ENCODE measurements at places on chromosomes 5 and 9.
A peak's percentile ranks its signal among the peaks of the same experiment; 100 is the strongest.

GRCh38 chr5:24750355-24750754, 105.6 kb upstream of the CDH10 start:
- DNase-seq = no peak

GRCh38 chr5:13354611-13355010, 589.9 kb downstream of the DNAH5 start:
- DNase-seq = no peak

GRCh38 chr5:113292462-113292861, 142.3 kb downstream of the TSSK1B start:
- no peak for DNase-seq

DNA sequence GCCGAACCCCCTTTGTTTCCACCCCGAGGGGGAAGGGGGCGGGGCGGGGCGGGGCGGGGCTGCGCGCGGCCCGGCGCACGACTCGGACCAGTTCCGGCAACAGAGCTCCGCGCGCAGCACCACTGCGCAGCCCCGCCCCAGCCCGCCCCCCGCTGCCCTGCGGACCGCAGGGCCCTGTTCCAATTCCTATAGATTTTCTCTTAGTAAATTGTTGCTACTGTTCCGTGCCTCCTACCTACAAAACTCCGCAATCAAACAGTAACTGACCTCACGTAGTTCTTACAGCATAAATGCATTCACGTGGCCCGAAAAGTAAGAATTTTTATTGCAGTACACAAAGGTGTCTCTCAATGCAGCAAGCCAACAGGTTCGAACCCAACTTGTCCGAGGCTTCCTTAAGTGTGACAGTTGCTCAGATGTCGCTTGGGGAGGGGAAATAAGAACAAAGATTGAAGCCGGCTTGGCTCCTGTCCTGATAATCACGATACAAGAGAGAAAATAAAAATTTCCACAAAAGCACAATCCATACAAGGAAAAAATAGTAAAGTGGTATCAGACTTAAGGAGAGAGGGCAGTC, 1.2 kb upstream of the RNF38 start:
- no peak for DNase-seq

GRCh38 chr9:105290954-105291353, 46.5 kb downstream of the SLC44A1 start:
- no peak for DNase-seq

DNA sequence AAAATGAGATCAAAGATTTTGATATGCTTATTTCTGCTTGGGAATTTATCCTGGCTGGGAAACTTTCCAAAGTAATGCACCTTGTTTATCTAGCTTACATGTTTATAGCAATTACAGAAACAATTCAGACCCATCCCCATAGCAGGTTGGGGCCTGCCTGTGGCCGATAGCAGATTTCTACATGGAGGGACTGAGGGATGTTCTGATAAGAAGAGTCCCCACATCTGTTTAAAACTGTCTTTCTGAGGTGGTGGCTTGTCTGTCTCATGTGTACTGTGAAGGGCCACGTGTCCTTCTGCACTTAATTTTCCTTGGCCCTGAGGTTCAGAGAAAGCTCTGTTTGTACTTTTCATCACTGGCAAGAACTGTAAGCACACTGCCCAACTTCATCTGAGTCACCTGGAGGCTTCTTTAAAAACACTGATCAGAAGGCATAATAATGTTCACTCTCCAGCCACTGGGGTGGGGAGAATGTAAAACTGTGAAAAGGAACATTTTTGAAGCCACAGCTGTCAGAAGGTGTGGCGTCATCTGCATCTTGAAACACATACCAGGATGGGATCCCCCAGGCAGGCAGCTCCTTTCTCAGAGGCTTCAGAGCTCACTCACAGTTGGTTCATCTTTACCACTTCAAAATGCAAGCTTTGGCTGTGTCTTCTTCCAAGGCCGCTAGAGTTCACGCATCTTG, 80.3 kb downstream of the MAP1B start:
- DNase-seq = no peak

DNA sequence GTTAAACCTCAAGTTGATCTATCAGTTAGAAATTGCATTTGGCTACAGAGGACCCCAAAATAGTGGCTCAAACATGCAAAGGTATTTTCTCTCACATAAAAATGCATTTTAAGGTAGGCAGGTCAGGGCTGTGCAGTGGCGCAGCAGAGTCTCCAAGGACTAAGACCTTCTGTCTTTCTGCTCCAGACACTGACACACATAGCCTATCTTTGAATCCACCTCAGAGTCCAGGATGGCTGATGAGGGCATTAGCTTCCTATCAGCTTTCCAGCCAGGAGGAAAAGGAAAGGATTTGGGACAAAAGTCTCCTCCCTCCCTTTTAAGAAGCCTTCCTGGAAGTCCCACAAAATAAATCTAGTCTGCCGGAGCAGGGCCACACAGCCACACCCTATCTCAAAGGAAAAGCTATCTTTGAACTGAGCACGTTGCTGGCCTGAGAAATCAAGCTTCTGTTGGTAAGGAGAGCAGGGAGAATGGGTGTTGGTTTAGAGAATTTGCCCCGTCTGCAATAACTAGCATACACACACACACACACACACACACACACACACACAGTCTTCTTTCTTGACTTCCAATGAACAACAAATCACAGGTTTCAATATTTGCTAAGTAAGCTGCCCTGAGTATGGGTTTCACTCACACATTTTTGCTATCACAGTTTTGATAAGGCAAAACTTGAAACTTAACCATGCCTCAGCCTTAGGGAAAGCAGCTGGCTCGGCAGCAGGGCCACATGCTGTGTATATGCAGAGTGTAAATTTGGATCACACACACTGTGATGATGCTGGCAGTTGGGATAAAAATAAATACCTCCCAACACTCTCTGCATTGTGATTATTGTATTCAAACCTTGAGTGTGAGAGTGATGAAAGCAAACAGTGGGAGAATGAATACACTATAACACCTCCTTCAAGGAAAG, 116.6 kb upstream of the MAP3K1 start:
- peak; percentile 55 for DNase-seq

DNA sequence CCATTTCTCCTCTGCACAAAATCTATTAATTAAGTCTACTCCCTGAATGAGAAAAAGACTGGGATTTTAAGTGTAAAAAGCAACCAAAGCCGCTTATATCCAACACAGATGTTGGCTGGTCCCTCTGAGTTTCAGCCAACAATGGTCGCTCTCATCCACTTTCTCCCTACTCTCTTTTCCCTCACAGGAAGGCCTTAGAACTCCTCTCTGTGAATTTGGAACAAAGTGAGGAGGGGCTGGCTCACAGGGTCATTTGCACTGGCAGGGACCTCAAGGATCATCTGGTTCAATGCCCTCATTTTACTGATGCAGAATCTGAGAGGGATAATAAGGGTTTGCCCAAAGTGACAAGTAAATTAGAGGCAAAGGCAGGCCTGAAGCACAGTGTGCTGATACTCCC, 64.0 kb downstream of the DPYSL3 start:
- DNase-seq = no peak

DNA sequence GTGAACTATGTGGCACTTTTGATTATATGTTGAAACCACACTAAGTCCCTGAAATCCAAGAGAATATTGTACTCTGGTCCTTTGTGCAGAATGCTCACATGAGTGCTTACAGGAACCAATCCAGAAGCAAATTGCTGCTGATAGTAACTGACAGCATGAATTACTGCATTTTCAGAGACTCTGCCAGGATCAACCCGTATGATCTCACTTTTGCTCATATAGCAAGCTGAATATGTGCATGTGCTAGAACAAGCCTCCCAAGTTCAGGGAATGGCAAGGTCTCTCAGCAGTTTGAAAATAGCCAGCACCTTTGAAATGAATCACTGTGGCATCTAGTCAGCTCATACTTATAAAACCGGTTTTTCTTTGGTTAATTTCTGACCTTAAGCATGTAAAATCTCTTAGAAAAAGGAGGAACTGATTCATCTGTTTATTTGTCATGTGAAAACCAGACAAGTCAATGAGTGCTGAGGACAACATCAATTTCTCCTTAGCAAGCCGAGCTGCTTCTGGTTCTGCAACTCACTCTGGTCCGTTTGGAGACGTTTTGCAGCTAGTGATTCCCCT, 215.7 kb upstream of the ELL2 start:
- no peak for DNase-seq

- DNase-seq = no peak
Observed at GRCh38 chr9:74025402-74025925, 471.7 kb upstream of the RORB start.

DNA sequence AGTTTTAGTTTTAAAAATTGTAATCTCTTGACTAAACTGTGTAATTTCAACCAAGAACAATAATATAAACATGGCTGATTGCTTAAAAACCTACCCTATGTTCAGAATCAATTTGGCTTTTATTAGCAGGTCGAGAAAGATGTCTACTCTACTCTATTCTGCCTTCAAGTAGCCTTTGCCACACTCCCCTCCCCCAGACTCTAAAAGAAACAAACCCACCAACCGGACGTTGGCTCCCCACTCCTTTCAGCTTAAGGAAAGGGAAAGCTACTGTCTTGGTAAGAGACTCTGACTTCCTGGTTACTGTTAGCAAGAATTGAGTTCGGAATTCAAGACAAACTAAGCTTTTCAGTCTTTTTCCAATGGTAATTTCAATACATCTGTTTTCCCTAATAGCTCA, 46.7 kb downstream of the TNFAIP8 start:
- DNase-seq = no peak

GRCh38 chr5:97125125-97125683, 17.2 kb downstream of the LIX1 start:
- no peak for DNase-seq

DNA sequence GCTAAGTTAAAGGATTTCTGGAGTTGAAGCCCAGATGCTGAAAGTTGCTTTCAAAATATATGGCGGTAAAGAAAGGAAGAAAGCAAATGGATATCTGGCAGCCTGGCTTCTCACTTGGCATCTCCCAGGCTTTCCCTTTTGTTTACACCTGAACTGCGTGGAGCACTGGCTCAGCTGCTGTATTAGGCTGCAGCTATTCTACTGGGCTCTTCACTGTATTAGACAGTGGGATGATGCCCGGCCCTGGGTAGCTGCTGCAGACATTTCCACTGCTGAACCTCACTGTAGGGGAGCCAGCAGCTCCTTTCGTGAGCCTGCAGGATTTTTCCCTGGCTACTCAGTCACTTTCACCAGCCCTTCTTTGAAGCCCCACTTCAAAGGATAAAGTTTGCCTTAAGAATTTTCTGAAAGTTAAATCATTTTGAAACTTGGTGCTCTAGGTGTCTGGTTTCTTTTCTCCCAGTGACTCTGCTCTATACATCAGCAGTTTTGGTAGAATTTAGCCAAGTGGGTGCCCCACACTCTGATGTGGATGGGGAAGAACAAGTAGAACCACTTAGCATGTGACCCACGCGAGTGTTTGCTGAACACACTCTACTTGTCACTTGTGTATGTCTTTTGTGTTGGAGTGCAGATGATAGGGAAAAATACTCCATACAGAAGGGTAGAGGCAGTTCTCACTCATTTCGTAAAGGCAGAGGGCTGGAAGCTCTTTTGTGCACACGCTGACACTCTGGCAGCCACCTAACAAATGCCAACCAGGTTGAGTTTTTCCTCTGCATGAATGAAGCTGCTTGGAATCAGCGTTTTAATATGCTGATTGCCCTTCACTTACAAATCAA, 49.9 kb downstream of the C9orf152 start:
- DNase-seq = no peak

- no peak for DNase-seq
Observed at GRCh38 chr5:172282272-172283019, 1.1 kb downstream of the UBTD2 start.

- DNase-seq = no peak
Observed at GRCh38 chr5:75637949-75638348, 26.7 kb downstream of the ANKDD1B start.

- no peak for DNase-seq
Observed at GRCh38 chr5:153552886-153553285, 62.4 kb downstream of the GRIA1 start.

DNA sequence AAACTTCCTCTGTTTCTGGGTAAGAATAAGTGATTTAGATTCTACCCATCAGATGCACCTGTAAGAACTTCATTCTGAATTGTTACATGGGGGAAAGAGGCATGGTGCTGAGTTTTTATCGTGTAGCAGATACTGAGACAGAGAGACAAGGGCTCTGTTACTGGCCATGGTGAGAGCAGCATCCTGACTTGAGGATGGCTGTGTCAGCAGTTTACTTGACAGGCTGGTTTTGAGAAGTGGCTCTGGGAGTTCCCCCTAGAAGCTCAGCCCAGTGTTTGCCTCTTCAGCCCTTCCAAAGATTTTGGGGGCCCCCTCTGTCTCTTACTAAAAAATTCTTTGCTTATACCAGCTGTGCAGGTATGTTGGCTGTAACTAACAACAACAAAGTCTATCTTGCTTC, 510.5 kb downstream of the LRRC70 start:
- DNase-seq = no peak

DNA sequence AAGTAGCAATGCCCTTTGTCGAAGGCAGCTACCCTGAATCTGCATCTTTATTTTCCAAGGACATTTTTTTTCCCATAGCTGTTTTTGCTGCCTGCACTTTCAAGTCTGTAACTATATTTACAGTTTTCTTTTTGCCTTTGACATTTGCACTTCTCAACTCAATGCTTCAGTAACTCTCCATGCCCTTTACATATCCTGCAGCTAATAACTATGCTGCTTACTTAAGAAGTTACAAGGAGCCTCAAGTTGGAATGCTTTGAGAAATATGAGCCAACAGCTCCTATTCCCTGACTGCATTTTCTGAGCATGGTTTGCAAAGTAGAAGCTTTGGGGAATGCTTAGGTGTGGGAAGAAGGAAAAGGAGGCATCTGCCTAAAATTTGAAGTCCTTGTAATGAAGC, 194.8 kb upstream of the TRPC7 start:
- no peak for DNase-seq

DNA sequence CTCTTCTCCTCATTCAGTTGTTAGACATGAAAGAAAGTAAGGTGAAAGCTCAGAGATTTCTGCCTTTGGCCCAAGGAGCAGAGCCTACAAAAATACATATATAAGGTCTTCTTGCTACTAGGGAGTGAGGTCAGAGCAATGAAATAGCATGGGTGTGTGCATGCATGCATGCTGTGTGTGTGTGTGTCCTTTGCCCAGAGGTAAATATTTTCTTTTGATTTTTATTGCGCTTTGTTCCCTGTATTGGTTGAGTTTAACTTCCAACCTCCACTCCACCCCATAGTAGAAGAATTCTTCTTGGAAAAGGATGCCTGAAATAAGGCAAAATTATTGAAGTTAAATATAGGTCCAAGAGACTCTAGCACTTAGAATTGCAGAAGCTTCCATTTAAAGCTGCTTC, 248.0 kb upstream of the PTGER4 start:
- no peak for DNase-seq

- DNase-seq = no peak
Observed at GRCh38 chr9:114089206-114089840, 9.8 kb downstream of the KIF12 start.

- DNase-seq = no peak
Observed at GRCh38 chr9:26935847-26936246, 11.2 kb downstream of the PLAA start.

- peak; percentile 65 for DNase-seq
Observed at GRCh38 chr9:87497604-87498045, at the start of gene DAPK1. Gene DAPK1 (plus strand): TSS chr9:87497867. CDS start chr9:87499078, 1,211 bp downstream.

- no peak for DNase-seq
Observed at GRCh38 chr5:126234563-126235195, 188.5 kb upstream of the GRAMD2B start.
